ENCODE measurements at places on chromosomes 3 and 15.

DNA sequence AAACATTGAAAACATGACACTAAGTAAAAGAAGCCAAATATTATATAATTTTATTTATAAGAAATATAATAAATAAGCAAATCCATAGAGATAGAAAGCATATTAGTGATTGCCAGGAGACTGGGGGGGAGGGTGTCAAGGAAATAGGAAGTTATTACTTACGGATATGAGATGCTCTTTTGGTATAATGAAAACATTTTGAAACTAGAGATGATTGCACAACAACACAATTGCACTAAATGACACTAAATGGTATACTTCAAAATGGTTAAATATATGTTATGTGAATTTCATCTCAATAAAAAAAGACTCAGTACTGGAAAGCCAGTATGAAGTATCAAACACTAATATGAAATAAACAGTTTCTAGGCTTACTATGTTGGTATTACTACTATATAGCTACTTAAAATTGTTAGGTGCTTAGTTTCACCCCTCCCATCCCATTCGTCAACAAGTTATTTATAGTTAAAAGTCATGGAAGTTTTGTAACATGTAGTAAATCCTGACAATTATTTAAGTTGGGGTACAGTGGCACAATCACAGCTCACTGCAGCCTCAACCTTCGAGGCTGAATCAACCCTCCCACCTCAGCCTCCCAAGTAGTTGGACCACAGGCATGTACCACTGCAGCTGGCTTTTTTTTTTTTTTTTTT, 43.7 kb downstream of the STAG1 start:
- no peak for DNase-seq

DNA sequence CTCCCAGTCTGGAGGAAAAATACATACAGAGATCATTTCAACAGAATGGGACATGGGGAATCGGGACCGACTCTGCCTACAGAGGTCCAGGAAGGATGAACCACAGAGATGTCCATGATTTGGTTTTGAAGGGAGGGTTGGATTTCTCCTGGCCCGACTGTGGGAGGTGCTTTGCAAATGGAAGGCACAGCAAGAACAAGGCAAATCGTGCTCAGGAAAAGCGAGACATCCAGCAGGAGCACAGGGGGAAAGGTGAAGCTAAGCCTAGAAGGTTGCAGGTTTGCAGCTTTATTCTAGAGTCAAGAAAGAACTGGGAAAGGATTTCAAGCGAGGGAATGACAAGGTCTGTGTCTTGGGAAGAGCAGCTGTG, 181.9 kb downstream of the OPA1 start:
- DNase-seq: no peak

DNA sequence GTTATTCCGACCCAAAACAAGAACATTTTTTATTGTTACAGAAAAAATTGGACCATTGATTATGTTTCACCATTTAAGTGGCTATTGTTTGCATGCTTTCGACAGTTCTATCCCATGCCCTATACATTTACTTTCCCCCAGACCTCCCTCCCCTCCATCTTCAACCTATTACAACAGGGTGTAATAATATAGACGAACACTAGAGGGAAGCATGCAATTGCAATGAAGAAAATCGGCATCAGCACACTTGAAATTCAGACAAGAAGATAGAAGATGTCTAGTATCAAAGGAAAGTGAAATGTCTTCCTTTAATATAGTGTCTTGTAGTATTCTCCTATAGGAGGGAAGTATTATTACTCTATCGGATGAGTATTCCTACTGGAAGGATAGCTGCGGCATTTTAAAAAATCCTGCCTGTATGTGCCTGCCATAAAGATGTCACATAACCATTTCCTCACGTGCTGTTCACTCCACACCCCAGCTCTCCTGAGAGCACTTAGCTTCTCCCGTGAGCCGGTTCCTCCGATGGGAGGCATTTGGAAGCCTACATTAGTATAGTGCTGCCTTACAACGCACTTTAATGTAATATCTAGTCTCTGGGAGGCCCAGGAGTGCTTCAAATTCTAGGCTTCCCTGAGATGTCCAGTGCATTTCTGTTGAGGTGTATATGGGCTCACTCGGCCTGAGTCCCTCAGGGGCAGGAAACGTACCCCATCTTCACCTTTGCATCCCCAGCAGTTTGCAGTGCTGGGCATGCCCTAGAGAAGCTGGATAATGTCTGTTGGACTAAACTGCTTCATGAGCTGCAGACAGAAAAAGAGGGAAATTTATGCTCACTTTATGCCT, 17.8 kb upstream of the ERICH6 start:
- DNase-seq: peak; percentile 75

GRCh38 chr3:43559961-43560360, 61.9 kb downstream of the ANO10 start:
- DNase-seq: no peak

DNA sequence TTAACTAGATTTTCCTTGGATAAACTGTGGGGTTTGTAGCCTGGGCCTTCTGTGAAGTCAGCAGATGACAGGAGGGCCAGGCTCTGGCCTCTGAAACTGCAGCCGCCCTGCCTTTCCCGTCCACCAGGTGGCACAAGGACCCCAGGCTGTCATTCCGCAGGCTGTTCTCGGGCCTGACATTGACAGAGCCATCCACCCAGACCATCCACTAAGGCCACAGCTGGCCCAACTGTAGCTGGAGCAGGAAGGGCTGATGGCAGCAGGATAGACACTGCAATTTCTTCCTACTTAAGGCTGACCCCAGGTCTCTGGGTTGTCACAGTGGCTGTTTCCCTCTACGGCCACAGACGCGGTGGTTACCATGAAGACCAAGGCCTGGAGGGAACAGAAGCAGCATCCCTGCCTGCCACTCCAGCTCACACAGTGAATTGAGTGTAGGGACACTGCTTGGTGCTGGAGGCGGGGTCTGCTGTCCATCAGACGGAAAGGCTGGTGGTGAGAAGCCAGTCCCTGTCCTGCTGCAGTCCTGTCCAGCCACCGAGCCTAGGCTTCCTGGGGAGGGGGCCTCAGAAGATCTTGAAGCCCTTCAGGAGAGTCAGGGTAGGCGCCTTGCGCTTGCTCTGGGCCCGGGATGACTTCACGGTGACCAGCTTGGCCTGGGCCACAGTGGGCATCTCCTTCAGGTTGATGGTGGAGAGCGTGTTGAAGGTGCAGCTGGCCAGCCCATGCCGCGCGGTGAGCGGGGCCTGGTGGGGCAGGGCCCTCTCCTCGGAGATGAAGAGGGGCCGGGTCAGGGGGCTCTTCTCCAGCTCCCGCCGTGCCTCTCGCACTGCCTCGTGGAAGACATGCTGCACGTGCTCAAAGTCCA, 9.4 kb downstream of the SLC51B start:
- peak; percentile 65 for DNase-seq

GRCh38 chr3:53496984-53497383, 2.6 kb downstream of the CACNA1D start:
- DNase-seq: no peak

DNA sequence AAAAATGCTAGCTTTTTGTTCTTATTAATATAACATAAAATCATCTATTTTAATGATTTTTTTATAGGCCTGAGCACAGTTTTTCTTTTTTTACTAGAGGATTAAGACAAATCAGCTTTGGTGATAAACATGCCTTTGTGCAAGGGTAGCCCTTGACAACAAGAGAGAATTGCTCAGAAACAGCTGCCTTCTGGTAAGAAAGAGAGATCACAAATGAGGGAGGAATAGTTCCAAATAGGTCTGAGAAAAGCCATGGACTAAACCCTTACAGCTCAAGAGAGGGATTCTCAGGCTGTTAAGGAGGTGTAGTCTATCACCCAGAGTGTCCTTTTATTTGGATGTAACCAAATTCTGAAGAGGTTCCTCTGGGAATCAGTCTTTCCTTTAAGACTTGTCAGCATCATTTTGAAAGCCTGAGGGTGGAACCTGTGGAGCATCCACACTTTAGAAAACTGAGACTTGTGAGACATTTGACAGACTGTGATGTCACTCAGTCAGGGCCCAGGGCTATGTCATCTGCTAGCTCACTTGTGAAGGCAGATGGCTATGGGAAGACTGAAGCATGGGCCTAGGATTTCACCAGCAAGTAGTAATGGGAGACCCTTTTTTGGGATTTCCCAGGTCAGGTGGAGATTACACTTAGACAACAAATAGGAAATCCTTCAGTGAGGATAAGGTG, 102.9 kb upstream of the KCNAB1 start:
- DNase-seq: no peak

DNA sequence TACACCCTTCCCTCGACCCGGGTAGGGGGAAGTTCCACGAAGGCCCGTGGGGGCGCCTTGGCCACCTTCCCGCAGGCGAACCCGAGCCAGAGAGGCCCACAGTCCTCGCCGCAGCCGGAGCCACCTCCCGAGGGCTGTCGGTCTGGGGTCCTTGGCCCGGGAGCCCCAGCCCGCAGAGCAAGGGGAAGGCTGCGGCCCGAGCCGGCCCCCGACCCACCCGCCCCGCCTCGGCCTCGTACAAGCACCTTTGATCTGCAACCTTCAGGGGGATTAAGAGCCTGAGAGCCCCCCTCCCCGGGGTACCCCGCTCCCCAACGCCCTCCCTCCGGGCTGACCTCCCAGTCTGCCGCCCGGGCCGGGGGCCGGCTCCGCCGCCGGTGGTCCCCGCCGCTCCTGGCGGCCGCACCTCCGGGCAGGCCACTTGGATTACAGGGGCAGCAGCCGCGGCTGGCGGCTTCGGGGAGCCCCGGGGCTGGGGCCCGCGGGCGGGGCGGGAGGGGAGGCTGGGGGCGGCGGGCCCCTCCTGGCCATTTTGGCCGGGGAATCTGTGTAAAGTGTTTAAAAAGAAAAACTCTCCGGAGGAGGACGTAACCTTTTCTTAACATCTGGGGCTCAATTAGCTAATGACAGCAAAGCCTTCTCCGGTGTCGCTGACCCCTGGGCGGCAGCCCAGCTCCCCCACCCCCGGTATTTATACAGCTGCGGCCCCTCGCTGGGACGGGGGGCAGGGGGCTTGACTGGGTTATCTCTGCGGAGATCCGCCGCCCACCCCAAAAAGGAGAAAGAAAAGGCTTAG, 40.2 kb downstream of the EPHB3 start:
- no peak for DNase-seq

- DNase-seq: no peak
Observed at GRCh38 chr15:59594493-59594942, 17.1 kb upstream of the GCNT3 start.

DNA sequence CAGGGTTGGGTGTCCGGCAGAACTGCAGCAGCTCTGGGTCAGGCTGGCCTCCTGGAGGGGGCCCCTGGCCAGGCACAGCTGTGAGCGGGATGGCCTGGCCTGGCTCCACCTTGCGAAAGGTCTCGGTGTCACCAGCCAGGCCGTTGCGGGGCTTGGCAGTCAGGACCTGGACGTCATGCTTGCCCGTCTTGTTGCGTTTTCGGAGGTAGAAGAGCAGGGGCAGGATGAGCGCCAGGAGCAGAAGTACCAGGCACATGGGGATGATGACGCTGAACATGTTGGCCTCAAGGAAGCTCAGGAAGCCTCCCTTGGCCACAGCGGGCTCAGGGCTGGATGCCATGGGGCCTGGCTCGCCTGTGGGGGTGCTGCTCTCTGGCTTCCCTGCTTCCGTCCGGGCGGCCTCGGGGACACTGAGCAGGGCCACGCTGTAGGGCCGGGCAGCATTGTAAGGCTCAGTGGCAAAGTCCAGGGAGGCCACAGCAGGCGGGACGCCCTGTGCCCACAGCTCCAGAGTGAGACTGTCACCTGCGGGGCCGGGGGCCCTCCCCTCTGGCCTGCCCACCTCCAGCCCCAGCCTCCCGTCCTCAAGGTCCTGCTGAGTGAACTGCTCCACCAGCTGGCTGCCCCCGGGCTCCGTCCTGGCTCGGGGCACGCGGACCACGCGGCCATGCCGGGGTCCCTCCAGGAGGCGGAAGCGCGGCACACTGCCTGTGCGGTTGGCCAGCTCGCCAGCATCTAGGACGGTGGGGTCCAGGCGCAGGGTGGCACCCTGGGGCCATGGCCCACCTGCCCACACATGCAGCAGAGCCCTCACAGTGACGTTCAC, 28.1 kb downstream of the SNX33 start:
- DNase-seq: no peak

GRCh38 chr15:65790694-65791334, 1.3 kb downstream of the DENND4A start:
- DNase-seq: peak; percentile 36

DNA sequence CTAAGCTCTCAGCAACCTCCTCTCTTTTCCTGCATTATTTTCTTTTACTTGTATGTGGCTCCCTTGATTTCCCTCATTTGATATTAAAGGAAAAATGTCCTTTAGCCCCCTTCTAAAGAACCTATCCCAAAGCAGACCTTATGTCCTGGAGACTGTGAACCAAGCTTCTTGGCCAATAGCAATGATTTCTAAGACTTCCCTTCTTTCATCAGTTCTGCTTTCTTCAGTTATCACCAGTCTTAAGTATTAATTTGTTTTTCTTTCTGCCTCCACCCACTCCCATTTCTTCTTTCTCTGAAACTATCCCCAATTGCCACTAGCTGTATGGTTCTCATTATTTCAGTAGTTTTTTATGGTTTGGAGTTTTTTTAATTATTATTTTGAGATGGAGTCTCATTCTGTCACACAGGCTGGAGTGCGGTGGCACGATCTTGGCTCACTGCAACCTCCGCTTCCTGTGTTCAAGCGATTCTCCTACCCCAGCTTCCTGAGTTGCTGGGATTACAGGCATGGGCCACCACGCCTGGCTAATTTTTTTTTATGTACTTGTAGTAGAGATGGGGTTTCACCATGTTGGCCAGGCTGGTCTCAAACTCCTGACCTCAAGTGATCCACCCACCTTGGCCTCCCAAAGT, 12.1 kb downstream of the TMOD3 start:
- no peak for DNase-seq

- no peak for DNase-seq
Observed at GRCh38 chr3:4754180-4755086, 224.8 kb upstream of the BHLHE40 start.

- peak; percentile 34 for DNase-seq
Observed at GRCh38 chr15:50059883-50060282, 59.1 kb downstream of the ATP8B4 start.

DNA sequence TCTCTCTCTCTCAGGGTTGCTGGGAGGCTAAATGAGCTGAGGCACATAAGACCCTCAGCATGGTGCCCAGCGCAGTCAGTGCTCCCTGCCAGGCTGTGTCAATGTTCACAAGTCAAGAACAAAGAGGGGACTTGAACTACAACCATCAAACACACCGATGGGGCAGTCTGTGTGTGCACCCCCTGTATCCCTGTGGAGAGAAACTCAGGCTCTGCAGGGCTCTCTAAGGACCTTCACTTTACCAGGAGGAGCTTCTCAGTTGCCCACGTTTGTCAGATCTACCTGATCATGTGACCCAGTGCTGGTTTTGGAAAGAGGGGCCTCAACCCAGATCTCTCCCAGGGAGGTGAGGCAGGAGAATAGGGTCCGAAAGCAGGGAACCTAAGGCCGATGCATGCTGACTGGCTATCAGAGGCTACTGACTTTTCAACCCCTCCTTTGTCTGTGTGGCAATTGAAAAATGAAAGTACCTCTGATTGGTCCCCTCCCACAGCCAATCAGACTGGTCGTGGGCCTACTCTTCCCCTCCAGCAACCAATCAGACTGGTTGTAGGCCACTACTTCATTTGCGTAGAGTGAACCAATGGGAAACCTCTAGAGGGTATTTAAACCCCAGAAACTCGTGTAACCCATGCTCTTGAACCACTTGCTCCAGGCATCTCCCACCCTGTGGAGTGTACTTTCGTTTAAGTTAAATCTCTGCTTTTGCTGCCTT, 34.0 kb downstream of the RHCG start:
- DNase-seq: peak; percentile 11
